Left cardiac atrium (tissue), 4 donors: ENCODE measurements at places on chromosomes 4 and X. TPM values are rescaled to one million over a fixed set of nuclear protein-coding genes. Genes with fewer than 3 reads are reported as not detected.

The FAT1 gene
- total RNA-seq: 67.8 TPM

The MAGEA2 gene
- not detected for total RNA-seq

The ADGRG4 gene
- not detected for total RNA-seq

The LRCH2 gene
- total RNA-seq: 5.2 TPM

The SYTL4 gene
- 5.8 TPM for total RNA-seq

The FAM9B gene
- total RNA-seq: not detected

The OTC gene
- total RNA-seq: 0.32 TPM
